ENCODE measurements at places on chromosomes 4 and X. TPM values are rescaled to one million over a fixed set of nuclear protein-coding genes. Genes with fewer than 3 reads are reported as not detected.

GRCh38 chr4:150547154-150547838 lies 34.7 kb upstream of the MAB21L2 start:
- no peak for DNase-seq

GRCh38 chr4:1378559-1379231 lies 27.5 kb downstream of the NKX1-1 start:
- DNase-seq = peak; percentile 12

GRCh38 chrX:119640731-119641170 lies 34.5 kb upstream of the NKRF start:
- no peak for DNase-seq

Gene RBM46
- not detected for total RNA-seq

Gene KLHL2
- total RNA-seq = 16.4 TPM

Gene UBA1
- 172 TPM for total RNA-seq

Gene CA5B
- total RNA-seq = 6.8 TPM

- DNase-seq = no peak
Observed at GRCh38 chr4:121789960-121790829, 10.9 kb upstream of the EXOSC9 start.

GRCh38 chr4:88809101-88809500 lies 111.5 kb upstream of the NAP1L5 start:
- DNase-seq = no peak

DNA sequence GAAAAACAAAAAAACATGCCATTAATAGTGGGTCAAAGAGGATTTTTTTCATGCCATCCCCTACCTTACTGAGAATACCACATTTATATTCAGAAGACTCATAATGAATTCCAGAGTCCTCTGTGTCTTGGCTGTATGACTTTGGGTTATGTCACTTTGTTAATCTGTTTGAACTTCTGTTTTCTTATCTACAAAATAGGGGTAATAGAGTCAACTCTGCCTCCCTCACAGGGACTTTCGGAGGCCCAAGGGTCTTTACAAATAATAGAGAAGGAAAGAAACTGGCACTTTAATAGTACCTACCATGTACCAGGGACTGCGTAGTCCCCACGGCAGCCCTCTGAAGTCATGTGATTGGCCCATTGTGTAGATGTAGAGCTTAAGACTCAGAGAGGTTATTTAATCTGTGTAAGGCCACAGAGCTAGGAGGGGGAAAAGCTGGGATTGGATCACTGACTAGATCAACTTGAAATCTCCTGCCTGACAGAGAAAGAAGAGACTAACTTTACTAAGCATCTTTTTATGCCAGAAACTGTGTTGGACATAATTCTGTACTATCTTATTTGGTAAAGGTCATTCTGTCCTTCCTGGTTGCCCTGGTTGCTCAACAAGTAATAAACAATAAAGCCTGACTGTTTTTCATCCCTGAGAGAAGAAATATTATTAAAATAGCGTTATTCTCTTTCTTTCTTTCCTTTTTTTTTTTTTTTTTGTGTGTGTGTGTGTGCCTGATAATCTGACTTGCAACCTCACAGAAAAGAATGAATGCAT lies 59.6 kb downstream of the NFKB1 start:
- no peak for DNase-seq

DNA sequence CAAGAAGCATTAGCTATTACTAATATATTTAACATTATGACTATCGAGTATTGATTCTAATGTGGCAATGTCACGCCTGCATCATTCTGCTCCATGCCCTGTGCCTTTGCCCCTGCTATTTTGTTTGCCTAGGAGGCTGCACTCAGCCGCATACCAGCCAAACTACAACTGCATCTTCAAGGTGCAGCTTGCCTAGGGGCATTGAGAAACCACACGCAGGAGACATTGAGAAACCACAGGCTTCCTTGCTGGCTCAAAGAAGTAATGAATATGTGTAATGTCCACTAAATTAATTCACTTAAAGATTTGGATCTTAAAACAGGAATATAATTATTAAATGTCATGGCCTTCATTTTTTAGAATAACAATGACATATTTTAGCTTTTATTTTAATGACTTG lies 683.6 kb upstream of the TENM3 start:
- DNase-seq = no peak

GRCh38 chrX:77014377-77015372 lies 432.5 kb upstream of the FGF16 start:
- DNase-seq = no peak

DNA sequence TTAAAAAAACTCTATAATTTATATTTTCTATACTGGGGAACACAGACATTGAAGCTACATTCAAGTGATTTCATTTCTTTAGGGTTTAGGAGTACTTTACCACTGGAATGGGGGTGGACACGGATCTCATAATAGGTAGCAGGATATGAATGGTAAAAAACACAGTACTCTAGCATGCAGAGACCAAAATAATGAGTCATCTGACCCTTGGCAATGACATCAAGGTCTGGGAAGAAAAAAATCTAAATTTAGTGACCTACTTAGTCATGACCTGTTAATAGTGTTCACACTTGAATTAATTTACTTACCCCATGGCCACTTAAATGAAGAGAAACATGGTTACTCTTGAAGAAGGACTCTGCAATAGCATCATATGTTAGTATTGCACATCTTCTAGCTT lies 187.9 kb downstream of the EPHA5 start:
- DNase-seq = no peak

Gene IL9R
- 1.0 TPM for total RNA-seq

Gene ADRA2C
- 0.69 TPM for total RNA-seq

Gene SLC9B1
- 1.4 TPM for total RNA-seq

DNA sequence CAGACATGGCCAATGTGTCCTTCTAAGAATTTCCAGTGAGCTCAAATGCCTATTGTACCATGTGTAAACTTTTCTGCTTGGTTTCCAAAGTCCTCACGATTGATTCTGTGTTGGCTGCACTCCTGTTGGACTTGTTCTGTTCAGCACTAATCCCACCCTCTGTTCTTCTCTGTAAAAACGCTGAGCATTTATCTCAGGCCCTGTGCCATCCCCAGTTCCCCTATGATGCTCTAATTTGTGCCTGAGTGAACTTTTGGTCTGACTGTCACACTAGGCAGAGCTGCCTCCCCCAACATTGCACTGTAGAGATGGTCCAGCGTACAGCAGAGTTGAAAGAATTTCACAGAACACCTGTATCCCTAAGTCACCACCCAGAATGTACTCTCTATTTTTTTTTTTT lies 76.1 kb upstream of the STS start:
- no peak for DNase-seq

DNA sequence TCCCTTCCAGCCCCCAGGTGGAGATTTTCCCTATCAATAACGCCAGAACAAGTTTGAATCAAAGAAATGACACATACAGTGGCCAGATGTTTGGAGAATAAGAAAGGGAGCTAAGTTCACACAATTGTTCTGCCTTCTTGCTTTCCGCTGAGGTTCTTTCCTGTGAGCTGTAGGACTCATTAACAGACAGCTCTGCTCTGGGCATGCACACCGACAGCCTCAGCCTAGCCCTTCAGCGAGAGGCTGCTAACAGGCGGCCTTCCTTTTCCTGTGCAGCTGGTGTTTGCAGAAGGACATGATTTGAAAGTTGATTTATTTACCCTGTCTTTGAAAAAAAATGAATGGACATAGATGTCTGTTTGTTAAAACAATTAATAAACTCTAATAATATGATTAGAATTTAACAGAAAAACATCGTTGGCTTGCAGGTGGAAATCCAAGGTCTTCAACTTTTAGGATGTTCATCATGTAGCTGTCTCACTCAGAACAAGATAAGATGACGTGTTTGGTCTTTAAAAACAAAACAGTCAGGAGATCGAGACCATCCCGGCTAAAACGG lies 183.3 kb downstream of the KDR start:
- DNase-seq = peak; percentile 3

DNA sequence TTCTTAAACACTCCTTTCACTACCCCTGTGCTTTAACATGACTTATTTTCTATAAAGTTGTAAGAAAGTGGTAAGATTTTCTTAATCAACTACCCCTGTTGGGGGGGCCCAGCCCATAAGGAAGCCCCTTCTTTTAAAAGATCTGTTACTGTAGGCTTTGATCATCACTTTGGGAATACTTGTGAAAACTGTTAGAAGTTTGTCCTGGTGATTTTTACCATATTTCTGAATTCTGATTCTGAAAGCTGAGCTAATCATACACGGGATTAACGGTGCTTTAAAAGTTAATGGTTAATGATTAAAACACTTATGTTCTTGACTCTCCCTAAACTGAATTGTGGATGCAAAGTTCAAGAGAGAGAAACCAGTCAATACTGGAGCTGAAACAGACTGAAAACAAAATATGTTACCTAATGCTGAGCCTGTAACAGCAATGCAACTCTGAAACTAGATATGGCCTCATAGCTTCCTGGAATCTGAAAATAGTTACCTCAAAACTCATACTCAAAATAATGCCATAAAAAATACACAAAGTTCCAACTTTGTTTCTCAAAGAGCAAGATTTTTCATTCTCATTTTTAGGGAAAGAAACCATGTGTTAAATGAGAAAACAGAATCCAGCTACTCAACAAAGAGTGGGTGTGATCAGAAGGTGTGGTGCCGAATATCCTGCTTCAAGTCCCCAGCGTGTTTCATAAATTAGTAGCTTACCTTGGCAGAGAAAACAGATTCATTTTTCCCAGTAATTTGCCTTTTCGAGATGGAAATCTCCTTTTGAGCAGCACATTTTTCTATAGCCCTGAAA lies 31.6 kb downstream of the ADH7 start:
- DNase-seq = no peak

- DNase-seq = no peak
Observed at GRCh38 chr4:73803213-73803612, 33.3 kb upstream of the CXCL6 start.

GRCh38 chrX:1589356-1590130 lies 1.9 kb upstream of the AKAP17A start:
- DNase-seq = no peak
